ENCODE measurements at places on chromosomes 7 and 10. TPM values are rescaled to one million over a fixed set of nuclear protein-coding genes. Genes with fewer than 3 reads are reported as not detected.

Gene AKR1C4
- not detected for total RNA-seq

Gene CLCN1
- total RNA-seq: 0.29 TPM

Gene ATOH7
- total RNA-seq: not detected

Gene BHLHA15
- 2.3 TPM for total RNA-seq

Gene VGF
- total RNA-seq: not detected

Gene HOXA10
- 5.2 TPM for total RNA-seq

Gene RBAK
- total RNA-seq: 12.8 TPM

Gene SPACDR
- not detected for total RNA-seq

Gene OR9A2
- 1.2 TPM for total RNA-seq

Gene CACNA2D1
- 16.0 TPM for total RNA-seq
